ENCODE measurements at places on chromosomes 6 and 20. TPM values are rescaled to one million over a fixed set of nuclear protein-coding genes. Genes with fewer than 3 reads are reported as not detected.

DEF6 gene
- total RNA-seq = not detected

BNIP5 gene
- total RNA-seq = not detected

ZNF831 gene
- total RNA-seq = not detected

SLC13A3 gene
- not detected for total RNA-seq

CDKN1A gene
- total RNA-seq = 257 TPM

BFSP1 gene
- 4.7 TPM for total RNA-seq

C6orf132 gene
- 1.9 TPM for total RNA-seq

SCRT2 gene
- not detected for total RNA-seq

PAK5 gene
- total RNA-seq = not detected

ADAT2 gene
- 5.8 TPM for total RNA-seq

TINAG gene
- not detected for total RNA-seq

C6orf58 gene
- not detected for total RNA-seq

TULP1 gene
- not detected for total RNA-seq

KIF3B gene
- 30.1 TPM for total RNA-seq

DEFB124 gene
- not detected for total RNA-seq

KCNK16 gene
- not detected for total RNA-seq

ARHGAP18 gene
- total RNA-seq = 5.5 TPM

HLA-DOA gene
- not detected for total RNA-seq

ZC3H12D gene
- 0.23 TPM for total RNA-seq

CST3 gene
- total RNA-seq = 396 TPM

POM121L2 gene
- total RNA-seq = not detected

RIMS1 gene
- not detected for total RNA-seq

ADGB gene
- not detected for total RNA-seq

CNKSR3 gene
- 4.7 TPM for total RNA-seq

FHL5 gene
- total RNA-seq = not detected

SMIM26 gene
- 159 TPM for total RNA-seq

MOXD1 gene
- 1.5 TPM for total RNA-seq

SLC4A11 gene
- total RNA-seq = 5.9 TPM

BHLHE23 gene
- not detected for total RNA-seq

VNN1 gene
- 0.07 TPM for total RNA-seq

MROH8 gene
- 0.69 TPM for total RNA-seq

MOG gene
- not detected for total RNA-seq

APOBEC2 gene
- total RNA-seq = not detected

WTAP gene
- 71.1 TPM for total RNA-seq

FAM209B gene
- total RNA-seq = 1.00 TPM

RCAN2 gene
- not detected for total RNA-seq

RAET1E gene
- total RNA-seq = 2.7 TPM

RNF217 gene
- total RNA-seq = 6.3 TPM

CHMP4B gene
- 186 TPM for total RNA-seq

ZBTB46 gene
- total RNA-seq = 0.88 TPM

CST5 gene
- not detected for total RNA-seq

KIFC1 gene
- 49.0 TPM for total RNA-seq

RAB44 gene
- 0.07 TPM for total RNA-seq

VGLL2 gene
- not detected for total RNA-seq

ADAM33 gene
- not detected for total RNA-seq

GGT7 gene
- 7.1 TPM for total RNA-seq

EYS gene
- not detected for total RNA-seq

HSPA1L gene
- 1.4 TPM for total RNA-seq

LRFN2 gene
- total RNA-seq = not detected

HCK gene
- total RNA-seq = 0.14 TPM

Data from A549 treated with ZK216348 at 1 μM for 4 hours (cell line).